ENCODE measurements at places on chromosomes 2 and 18. TPM values are rescaled to one million over a fixed set of nuclear protein-coding genes. Genes with fewer than 3 reads are reported as not detected.
A peak's percentile ranks its signal among the peaks of the same experiment; 100 is the strongest.

GRCh38 chr2:238256594-238257104, 16.8 kb upstream of the HES6 start:
- peak; percentile 74 for DNase-seq

DNA sequence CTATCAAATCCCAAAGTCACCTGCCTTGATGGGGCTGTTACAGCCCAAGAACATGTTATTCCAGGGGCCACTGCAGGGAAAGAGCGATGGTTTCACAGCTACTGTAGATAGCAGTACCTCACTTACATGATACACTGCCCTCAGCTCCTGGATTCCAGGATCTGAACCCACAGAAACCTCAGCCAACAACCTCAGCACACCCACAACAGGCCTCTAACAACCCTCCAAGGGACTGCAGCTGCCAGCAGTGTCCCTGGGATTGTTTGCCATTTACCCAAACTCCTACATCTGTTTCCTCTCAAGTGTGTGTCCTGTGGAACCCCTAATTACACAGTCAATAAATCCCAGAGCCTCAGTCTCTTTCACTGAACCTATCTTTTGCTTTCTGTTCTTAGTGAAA, 28.2 kb downstream of the OSBPL1A start:
- DNase-seq: no peak

DNA sequence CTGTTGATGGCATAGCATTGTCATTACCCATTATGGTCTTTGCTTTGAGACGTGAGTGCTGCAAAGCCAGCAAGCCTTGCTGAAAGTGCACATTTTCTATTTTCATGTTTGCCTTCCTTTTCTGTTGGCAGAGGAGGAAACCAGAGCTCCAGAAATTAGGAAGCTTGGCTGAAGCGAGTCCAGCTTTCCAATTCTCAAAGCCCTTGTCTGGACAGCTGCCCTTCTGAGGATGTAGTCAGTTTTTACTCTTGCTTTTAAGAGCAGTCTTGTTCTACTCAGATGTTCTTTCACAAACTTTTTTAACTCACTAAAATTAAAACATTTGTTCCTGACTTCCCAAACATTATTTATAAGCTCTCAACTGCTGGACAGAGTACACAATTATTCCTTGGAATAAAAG, 93.8 kb downstream of the ICOS start:
- no peak for DNase-seq

DNA sequence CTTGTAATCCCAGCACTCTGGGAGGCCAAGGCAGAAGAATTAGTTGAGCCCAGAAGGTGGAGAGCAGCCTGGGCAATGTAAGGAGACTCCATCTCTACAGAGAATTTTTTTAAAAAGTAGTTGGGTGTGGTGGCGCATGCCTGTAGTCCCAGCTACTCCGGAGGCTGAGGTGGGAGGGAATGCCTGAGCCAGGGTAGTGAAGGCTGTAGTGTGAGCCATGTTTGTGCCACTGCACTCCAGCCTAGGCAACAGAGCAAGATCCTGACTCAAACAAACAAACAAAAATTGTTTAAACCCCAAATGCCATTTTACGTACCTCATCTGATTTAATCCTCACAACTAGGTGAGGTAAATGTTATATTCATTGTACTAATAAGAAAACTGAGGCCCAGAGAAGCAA, 38.2 kb downstream of the LPIN2 start:
- DNase-seq: no peak

DNA sequence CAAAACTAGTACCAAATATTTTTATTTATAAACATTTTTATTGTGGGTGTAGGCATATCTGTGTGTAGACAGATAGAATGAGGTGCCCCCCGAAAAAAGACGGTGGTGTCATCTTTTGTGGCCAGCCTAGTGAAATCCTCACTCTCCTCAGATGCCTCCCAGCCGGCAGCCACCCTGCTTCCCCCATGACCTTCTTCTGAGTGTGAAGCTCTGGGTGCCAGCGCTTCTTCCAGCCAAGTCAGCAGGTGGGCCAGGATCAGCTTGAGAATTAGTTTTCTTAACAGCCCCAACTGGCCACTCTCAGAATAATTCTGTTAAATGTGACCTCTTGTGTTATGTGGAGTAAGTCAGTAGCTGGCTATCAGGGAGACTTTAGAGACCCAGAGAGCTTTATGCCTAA, 229.6 kb upstream of the FOSL2 start:
- DNase-seq: no peak

GRCh38 chr18:75116809-75117208, 92.1 kb downstream of the PTGR3 start:
- DNase-seq: no peak

GRCh38 chr18:28390022-28390421, 213.1 kb upstream of the CDH2 start:
- no peak for DNase-seq

- DNase-seq: no peak
These were observed 77.5 kb downstream of the EIF2AK3 start for GRCh38 chr2:88549616-88550292.

- DNase-seq: no peak
These were observed 601.1 kb upstream of the NRXN1 start for GRCh38 chr2:51633073-51633472.

The DYSF gene
- 0.67 TPM for polyA plus RNA-seq

The RASGRP3 gene
- polyA plus RNA-seq: 2.2 TPM

The GCG gene
- polyA plus RNA-seq: not detected

Measured in fibroblast of lung (primary cell).